ENCODE measurements at places on chromosomes 2 and 18.

DNA sequence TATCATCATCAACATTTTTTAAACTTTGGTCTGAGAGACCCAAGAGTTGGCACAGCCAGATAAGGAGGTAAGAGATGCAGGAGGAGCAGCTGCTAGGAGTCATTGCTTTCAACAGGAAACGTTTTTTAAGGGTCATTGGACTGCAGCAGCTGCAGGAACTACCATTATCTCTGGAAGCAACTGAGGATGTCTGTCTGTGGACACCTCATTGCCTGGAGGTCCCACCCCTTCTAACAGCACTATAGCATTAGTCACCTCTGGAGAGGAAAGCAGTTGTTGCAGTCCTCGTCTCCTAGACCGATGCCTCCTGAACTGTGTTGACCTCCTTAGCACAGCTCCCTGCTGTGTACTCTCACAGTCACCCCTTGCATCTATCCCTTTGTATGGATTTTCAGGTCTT, 21.5 kb upstream of the FSHR start:
- no peak for DNase-seq

DNA sequence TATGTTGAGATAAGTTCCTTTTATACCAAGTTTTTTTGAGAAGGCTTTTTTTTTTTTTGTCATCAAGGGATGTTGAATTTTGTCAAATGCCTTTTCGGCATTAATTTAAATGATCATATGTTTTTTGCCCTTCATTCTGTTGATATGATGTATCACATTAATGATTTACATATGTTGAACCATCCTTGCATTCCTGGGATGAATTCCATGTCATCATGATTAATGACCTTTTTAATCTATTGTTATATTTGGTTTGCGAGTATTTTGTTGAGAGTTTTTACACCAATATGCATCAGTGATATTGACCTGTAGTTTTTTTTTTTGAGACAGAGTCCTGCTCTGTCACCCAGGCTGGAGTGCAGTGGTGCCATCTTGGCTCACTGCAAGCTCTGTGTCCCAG, 585.7 kb upstream of the FANCL start:
- peak; percentile 14 for DNase-seq

- DNase-seq, result no peak
These were observed 201.2 kb downstream of the SLC4A10 start for GRCh38 chr2:161825429-161825828.

DNA sequence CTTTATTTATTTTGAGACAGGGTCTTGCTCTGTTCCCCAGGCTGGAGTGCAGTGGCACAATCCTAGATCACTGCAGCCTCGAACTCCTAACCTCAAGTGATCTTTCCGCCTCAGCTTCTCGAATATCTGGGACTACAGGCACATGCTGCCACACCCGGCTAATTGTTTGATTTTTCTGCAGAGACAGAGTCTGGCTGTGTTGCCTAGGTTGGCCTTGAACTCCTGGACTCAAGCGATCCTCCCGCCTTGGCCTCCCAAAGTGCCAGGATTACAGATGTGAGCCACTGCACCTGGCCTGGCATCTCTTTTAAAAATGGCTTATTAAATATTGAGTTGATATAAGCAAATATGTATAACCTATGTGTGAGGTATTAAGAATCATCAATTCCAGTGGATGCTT, 209.5 kb downstream of the FAM210A start:
- no peak for DNase-seq

GRCh38 chr2:127361929-127362885, 25.6 kb downstream of the MAP3K2 start:
- no peak for DNase-seq

DNA sequence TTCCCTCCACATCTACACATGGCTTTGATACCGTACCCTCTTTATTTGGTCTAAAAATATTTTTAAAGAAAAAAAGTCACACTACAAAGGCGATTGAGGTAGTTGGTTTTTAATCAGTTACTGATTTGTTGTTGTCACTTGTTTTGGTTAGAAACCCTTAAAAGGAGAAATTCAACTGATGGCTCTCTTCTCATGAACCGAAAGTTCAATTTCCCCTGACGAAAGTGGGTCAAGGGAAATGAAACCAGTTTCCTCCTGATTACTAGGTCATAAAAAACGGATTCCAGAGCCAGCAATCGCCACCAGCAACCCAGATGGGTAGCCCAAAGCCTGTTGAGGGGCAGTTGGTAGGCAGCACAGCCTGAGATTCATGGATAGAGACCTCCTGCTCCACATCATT, 63.2 kb downstream of the DLGAP1 start:
- DNase-seq, result no peak

DNA sequence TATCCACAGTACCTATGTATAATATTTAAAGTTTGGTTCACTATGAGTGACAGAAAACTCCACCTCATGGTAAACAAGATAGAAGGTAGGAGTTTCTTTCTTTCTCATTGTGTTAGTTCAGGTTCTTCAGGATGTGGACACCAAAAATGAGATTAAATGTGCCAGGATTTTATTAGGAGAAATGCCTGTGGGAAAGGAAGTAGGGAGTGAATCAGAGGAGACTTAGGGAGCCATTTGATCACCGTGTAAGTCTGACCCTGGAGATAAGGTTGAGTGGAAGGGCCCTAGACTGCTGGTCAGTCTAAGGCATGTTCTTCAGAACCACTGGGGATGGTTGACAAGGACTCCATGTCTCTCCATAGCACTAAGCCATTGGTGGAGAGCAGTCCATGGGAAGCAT, 8.1 kb downstream of the AOX1 start:
- no peak for DNase-seq

GRCh38 chr2:202006301-202006700, 27.4 kb upstream of the FZD7 start:
- DNase-seq, result no peak

DNA sequence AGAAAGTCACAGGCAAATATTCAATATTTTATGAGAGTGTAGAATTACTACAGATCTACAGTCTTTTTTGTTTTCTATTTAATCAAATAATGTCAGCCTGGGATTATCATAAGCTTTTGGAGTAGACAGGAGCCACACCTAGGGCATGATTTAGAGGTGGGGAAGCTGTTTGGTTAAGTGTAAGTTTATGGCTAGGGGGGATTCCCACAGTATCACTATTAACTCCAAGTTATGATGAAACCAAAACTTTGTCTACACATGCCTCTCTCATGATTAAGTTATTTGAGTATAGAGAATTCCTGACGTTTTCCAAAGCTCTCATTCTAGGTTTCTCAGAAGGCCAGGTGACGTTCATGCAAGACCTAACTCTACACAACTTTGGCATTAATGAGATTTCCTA, 2.1 kb downstream of the SERPINB10 start:
- DNase-seq, result no peak

GRCh38 chr2:137838255-137839092, 125.8 kb upstream of the HNMT start:
- peak; percentile 22 for DNase-seq

- no peak for DNase-seq
These were observed 42.8 kb upstream of the FANCL start for GRCh38 chr2:58283931-58284330.

GRCh38 chr18:36624451-36625167, 204.2 kb downstream of the TPGS2 start:
- DNase-seq, result no peak

GRCh38 chr2:49914281-49914680, 760.0 kb upstream of the FSHR start:
- DNase-seq, result no peak

DNA sequence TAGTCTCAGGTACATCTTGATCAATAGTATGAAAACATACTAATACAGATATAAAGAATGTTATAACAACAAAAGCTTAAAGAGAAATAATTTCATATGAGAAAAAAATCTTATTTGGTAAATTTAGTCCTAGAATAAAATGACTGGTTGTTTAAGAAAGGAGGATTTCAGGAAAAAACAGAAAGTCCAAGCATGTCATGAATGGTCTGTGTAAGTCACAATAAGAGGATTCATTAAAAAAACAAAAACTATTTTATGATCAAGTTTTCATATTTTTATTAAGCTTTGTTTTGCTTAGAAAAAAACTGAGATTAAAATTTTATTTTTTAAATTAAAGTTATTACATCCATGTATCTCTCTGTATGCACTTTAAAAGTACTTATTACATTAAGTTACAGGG, 353.9 kb upstream of the SPHKAP start:
- no peak for DNase-seq

DNA sequence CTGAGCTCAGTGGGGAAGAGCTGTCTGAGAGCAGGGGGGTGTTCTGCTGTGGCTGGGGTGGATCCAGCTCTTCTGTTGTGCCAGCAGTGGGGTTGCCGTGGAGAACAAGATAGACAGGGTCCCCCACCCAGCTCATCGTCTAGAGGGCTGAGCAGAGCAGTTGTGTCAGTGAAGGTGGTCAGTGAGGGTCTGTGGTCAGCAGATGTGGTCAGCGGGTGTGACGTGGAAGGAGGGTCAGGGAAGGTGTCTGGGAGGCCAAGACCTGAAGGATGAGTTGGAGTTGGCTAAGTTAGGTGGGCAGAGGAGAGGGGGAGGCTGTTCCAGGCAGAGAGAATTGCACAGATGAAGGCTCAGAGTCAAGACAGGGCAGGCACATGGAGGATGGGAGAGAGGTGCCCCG, 103.1 kb downstream of the DGKD start:
- no peak for DNase-seq

DNA sequence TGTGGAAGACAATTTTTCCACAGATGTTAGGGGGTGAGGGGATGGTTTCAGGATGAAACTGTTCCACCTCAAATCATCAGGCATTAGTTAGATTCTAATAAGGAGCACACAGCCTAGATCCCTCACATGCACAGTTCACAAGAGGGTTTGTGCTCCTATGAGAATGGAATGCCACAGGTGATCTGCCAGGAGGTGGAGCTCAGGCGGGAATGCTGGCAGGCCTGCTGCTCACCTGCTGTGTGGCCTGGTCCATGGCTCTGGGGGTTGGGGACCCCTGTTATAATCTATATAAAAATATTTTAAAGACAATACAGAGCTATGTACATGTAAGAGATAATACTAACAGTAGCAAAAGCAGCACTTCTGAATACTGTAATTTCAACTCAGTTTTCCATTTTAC, 19.2 kb downstream of the CWC22 start:
- DNase-seq, result no peak

- no peak for DNase-seq
These were observed 111.8 kb downstream of the UGGT1 start for GRCh38 chr2:128202791-128203190.

DNA sequence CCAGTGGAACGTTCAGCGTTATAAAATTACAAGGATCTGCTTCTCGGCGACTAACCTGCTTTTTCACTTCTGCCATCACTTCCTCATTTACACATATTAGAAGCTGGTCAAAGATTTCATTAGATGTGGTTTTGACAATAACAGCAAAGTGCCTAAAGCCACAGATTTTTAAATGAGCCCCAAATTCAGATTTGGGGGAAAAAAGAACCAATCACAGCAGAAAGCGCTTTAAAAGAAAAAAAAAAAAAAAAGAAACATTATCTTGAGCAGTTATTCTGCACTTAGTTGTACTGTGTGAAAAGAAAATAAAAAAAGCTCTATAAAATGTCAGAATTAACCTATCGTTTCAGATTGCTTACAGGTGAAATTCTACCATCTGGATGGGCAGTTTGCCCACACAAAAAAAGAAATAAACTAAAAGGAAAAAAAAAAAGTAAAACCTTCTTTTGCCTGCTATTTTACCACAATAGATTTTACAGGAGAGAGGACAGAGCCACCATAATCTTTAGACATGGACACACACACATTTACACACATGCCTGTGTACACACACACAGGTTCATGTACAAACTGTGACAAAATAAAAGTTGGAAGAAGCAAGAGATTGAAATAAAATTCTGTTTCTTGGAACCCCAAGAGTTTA, 167.2 kb downstream of the TCF4 start:
- peak; percentile 58 for DNase-seq

DNA sequence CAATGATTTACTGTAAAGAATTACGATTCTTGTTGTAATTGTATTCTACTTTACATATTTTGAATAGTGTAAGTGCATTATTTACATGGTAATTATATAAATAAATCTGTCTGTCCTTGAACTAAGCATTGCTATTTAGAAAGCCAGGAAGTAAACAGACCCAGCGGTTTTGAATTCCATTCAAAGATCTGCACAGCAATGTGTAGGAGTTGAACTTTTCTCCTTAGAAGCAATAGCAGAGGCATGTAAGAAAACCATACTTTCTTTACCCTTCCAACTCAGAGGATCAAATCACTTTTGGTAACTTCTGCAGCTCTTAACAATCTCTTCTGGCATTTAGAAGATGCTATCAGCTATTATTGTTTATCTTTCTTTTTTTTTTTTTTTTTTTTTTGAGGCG, 109.2 kb upstream of the VRK2 start:
- no peak for DNase-seq

- DNase-seq, result no peak
These were observed 38.9 kb upstream of the B3GNT2 start for GRCh38 chr2:62156861-62157496.

GRCh38 chr18:10166164-10166807, 252.5 kb downstream of the VAPA start:
- DNase-seq, result no peak

- no peak for DNase-seq
These were observed 191.1 kb upstream of the CTAGE1 start for GRCh38 chr18:22608847-22609246.

- DNase-seq, result no peak
These were observed 6.9 kb downstream of the ANKRD53 start for GRCh38 chr2:70985283-70985688.

DNA sequence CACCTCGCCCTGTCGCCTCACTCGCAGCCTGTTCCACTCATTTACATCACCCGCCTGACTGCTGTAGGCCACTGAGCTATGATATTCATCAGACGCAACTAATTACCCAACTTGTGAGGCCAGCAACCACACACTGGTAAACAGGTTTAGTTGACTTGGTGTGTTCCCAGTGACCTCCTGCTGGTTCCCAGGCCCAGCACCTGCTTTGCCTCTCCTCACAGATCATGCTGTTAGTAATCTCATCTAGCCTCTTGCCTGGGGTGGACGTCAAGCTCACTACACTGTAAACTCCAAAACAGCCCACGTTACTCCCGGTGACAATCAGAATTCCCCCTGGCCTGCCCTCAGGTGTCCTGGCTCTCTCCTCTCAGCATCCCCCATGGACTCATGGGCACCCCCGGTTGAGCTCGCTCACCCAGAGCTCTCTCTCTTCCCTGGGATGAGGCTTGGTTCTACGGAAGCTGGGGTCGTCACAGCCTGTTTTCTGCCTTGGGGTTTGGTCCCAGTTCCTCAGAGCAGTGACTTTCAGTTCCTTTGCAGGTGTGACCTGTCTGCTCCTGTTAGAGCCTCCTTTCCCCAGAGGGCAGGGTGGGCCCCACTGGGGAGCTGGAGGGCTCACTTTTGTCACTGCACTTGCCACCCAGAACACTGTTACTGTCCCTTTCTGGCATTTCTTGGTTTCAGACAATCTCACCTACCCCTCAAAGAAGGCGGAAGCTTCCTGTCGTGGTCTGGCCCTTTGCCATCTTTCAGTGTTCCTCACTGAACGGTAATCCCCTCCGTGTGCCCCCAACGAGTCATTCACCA, 40.3 kb downstream of the INPP5D start:
- DNase-seq, result peak; percentile 84

DNA sequence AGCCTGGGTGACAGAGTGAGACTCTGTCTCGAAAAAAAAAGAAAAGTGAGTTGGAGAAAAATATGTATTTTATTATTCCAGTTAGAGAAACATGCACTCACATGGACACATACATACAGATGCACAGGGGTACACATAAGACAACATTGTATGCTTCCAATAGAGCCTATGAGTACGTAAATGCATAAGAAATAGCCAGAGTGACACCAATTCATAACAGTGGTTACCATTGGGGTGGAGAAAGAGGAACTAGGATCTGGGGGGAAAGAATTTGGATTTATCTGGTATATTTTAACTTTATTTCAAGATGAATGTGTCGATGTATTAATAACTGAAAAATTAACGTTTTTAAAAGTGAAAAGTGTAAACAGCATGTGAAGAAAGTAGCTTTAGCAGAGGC, 16.1 kb downstream of the IL36A start:
- no peak for DNase-seq
